ENCODE measurements at places on chromosomes 7 and 10.
A peak's percentile ranks its signal among the peaks of the same experiment; 100 is the strongest.

DNA sequence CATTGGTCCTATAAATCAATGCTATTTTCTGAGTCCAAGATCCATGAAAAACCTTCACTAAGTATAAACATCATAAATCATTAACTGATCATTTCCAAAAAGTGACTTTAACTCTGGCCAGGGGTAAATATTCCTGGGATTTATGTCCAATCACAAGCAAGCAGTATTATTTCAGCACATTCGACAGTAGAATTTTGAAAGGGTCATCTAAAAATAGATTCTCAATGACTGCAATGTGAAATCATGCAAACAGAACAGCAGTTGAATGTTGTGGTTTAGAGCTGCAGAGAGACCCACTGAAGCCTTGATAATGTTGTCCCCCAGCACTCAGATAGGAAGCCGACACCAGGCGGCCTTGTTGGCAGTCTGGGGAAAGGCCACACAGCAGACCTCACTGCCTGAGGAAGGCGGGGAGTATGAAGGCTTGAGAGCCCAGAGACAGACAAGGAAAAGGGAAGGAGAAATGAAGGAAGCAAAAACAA is 38.1 kb downstream of the FAM107B start:
- DNase-seq: no peak

- DNase-seq: no peak
Observed at GRCh38 chr7:55148571-55148970, 129.8 kb downstream of the EGFR start.

GRCh38 chr10:62990126-62990525 is 143.0 kb upstream of the NRBF2 start:
- DNase-seq: no peak

GRCh38 chr10:113221756-113222168 is 271.7 kb downstream of the TCF7L2 start:
- DNase-seq: no peak

DNA sequence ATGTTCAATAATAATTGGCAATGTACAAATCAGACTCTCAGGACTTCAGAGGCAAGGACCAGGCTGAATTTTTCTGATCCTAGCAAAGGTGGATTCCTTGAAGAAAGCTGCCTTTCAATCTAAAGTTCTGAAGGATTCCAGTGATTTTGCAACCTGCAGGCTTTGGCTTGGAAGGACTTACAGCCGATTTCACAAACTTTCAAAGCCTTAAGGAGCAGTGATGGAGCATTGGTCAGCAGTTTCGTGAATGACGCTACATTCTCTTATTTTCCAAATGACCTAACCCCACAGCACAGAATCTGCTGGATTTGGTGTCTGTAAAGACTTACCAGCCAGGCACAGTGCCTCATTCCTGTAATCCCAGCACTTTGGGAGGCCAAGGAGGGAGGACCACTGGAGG is 167.5 kb downstream of the ARHGAP12 start:
- no peak for DNase-seq

GRCh38 chr7:76196786-76197185 is 4.9 kb upstream of the SRRM3 start:
- no peak for DNase-seq

DNA sequence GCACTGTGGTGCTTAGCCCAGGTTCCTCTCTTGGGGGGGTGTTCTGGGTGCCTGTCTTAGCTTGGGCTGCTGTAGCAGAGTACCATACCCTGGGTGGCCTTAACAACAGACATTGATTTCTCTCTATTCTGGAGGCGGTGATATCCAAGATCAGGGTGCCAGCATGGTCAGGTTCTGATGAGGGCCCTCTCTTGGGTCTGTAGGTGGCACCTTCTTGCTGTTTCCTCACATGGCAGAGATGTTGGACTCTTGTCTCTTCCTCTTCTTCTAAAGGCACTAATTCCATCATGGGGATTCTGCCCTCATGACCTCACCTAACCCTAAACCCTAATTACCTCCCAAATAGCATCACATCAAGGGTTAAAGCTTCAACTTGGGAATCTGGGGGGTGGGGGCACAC is 19.9 kb upstream of the CRHR2 start:
- no peak for DNase-seq

DNA sequence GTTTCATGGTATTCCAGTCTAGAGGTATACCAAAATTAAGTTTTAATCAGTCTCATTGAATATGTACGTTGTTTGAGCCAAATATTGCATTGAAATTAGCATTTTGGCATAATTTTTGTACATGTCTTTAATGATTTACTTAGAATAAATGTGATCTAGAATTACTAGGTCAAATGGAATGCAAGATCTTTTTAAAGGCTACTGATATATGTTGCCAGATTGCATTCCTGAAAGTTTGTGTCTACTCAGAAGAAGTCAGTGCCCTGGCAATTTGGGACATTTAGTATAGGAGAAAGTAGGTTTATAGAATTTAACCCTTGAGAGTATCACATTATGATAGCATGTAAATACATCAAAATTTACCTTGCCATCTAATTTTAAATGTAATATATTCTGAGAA is 32.4 kb downstream of the KMT2E start:
- no peak for DNase-seq

GRCh38 chr7:92836489-92836999 is at the start of gene CDK6:
CDK6 (minus strand) TSS chr7:92836573; CDS start chr7:92833323, 3,250 bp downstream.
- peak; percentile 41 for DNase-seq

DNA sequence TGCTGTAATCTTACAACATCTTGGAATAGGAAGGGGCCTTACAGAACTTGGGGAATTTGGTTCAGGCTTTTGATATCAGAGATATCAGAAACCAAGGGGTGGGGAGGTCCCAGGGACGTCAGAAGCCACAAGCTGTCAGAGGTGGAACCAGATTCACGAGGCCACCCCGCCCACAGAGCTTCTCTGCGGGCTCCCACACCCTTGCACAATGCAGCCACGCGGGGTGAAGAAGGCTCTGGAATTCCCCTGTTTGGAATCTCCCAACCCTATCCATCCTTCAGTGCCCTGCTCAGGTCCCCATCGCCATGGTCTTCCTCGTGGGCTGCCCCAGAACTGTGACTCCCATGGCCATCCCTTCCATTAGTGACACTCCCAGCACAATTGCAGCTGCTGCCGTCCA is 247.1 kb upstream of the SHH start:
- DNase-seq: no peak

GRCh38 chr10:104492329-104492940 is 138.8 kb downstream of the CFAP58 start:
- DNase-seq: no peak

GRCh38 chr10:9254353-9254752 is 1199.9 kb downstream of the GATA3 start:
- DNase-seq: no peak

DNA sequence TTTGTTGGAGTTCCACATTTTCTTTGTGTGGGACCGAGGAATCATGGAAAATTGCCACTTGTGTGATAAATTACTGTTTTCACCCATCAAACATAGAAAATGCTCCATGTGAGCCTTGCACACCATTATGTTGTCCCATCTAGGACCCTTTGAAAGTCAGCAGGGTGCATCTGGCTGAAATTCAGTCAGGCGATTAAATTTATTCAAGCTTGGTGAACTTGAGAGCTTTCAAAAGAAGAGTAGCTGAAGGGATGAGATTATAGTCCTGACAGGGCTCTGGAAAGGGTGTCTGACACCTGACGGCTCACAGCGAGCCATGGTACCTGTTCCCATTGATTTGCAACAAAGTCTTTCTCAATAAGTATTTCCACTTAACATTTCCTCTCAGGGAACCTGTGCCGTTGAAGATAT is 399.7 kb upstream of the ETV1 start:
- no peak for DNase-seq

DNA sequence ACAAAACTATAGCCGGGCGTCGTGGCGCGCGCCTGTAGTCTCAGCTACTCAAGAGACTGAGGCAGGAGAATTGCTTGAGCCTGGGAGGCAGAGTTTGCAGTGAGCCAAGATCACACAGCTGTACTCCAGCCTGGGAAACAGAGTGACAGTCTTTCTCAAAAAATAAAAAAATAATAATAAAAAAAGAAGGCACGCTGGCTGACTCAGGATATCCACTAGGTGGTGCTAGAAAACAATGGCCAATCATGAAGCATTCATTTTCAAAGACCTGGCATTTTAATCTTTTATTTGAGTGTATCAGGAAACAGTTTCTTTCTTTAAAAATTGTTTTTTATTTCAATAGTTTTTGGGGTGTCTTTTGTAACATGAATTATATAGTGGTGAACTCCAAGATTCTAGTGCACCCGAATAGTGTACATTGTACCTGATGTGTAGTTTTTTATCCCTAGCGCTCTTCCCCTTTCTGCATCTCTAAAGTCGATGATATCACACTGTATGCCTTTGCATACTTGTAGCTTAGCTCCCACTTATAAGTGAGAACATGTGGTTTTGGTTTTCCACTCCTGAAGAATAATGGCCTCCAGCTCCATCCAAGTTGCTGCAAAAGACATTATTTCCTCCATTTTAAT is 88.6 kb downstream of the LYZL1 start:
- DNase-seq: no peak

DNA sequence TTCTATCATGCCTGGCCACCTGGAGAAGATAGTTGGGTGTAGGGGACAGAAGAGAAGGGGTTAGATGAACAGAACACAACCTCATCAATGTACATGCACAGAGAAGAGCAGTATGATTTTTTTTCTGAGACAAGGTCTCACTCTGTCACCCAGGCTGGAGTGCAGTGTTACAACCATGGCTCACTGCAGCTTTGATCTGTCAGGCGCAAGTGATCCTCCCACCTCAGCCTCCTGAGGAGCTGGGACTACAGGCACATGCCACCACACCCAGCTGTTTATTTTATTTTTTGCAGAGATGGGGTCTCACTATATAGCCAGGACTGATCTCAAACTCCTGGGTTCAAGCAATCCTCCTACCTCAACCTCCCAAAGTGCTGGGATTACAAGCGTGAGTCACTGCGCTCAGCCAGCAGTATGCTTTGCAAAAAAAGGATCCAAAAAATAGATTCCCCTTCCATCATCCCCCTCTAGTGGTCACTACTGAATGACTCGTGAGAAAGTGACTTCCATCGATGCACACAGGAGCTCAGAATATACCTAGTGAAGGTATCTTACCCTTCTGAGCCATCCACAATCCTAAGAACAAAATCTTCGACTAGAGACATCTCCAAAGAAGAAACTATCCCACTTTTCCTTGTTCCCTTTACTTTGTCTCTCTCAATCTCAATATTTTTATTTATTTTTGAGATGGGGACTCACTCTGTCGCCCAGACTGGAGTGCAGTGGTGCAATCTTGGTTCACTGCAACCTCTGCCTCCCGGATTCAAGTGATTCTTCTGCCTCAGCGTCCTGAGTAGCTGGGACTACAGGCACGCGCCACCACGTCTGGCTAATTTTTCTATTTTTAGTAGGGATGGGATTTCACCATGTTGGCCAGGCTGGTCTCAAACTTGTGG is 21.0 kb downstream of the ZCWPW1 start:
- no peak for DNase-seq

- DNase-seq: no peak
Observed at GRCh38 chr10:3222068-3222467, 49.5 kb upstream of the PITRM1 start.

GRCh38 chr7:44643206-44643605 is 36.8 kb downstream of the OGDH start:
- DNase-seq: no peak

GRCh38 chr10:75530299-75530698 is 98.9 kb downstream of the LRMDA start:
- DNase-seq: no peak

- DNase-seq: no peak
Observed at GRCh38 chr10:103614306-103615158, 121.0 kb downstream of the NEURL1 start.

DNA sequence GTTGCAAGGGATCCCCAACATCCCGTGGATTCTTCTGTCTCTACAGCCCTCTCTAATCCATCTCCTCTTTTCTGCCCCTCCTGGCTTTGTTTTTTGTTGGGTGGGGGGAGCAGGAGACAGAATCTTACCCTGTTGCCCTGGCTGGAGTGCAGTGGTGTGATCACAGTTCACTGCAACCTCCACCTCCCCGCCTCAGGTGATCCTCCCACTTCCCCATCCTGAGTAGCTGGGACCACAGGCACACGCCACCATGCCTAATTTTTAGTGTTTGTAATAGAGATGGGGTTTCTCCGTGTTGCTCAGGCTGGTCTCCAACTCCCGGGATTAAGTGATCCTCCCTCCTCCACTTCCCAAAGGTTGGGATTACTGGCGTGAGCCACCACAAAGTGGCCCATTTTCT is 121.8 kb downstream of the MYL10 start:
- DNase-seq: no peak

- DNase-seq: no peak
Observed at GRCh38 chr7:134246761-134247160, 70.0 kb downstream of the SLC35B4 start.

- no peak for DNase-seq
Observed at GRCh38 chr10:88473989-88474883, 108.9 kb downstream of the RNLS start.

GRCh38 chr10:132728321-132728720 is 57.6 kb downstream of the NKX6-2 start:
- no peak for DNase-seq

DNA sequence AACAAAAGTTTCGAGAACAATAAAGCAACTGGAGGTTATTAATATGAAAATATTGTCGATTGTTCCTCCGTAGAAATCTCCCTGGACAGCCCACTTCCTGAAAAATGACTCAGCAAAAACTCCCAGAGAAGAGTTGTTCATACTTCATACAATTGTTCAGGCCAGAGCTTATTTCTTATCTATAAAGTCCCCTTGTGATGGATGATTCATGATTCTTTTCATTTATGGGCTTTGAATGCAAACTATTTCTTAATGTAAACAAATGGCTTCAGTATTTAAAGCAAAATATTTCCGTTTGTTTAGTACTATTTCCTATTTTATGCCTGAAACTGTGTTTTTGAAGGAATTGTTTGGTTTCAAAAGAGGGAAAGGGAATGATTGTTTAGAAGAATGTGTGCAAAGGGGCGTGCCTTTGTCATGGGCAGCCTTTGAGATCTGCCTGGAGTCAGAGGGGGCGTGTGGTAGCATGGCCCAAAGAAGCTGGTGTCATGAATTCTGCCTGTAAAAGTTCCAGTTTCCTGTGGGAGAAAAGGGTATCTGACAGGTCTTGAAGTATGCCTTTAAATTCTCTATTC is 26.2 kb upstream of the EXOC6 start:
- no peak for DNase-seq

DNA sequence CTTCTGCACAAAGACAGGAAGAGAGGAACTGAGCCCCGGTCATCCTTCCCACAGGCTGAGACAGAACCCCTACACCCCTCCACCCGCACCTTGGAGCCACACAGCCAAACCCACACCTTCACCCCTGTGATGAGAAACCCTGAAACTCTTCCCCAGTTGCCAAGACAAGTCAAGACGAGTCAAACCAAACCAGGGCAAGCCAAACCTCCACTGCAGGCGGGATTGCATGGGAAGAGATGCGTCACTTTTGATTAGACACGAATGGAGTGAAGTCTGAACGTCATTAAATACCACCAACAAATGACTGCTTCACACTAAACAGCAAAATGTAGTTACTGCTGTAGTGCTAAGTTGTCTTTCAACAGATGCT is 73.8 kb downstream of the PRPF18 start:
- DNase-seq: no peak

- DNase-seq: no peak
Observed at GRCh38 chr7:2970307-2970664, 73.4 kb downstream of the CARD11 start.

GRCh38 chr10:17240616-17241015 is 12.6 kb downstream of the VIM start:
- no peak for DNase-seq

All from activated T-cell treated with anti-CD3 and anti-CD28 coated beads for 1 hour (primary cell).